ENCODE measurements at places on chromosomes 4 and X.

GRCh38 chr4:38237139-38237538 is 276.9 kb downstream of the PTTG2 start:
- no peak for DNase-seq

DNA sequence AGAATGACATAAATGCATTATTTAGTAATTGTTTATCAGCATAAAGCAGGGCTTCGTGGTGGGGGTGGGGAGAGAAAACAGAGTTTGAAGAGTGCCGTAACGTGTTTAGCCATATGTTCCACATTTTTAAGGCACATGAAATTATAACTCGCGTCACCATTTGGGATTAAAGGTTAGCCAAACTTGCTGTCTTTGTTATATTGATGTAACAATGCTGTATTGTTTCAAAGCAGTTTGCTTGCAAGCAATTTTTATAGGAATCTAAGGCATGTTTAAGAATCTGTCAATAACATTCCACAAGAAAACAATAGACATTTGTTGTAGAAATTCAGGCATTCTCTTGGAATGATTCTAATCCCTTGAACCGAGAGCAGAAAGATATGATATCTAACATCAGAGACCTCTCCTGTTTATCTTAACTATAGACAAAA is 78.3 kb downstream of the CLDN22 start:
- no peak for DNase-seq

- DNase-seq: no peak
These were observed 70.5 kb downstream of the AFF1 start for GRCh38 chr4:87005369-87005689.

DNA sequence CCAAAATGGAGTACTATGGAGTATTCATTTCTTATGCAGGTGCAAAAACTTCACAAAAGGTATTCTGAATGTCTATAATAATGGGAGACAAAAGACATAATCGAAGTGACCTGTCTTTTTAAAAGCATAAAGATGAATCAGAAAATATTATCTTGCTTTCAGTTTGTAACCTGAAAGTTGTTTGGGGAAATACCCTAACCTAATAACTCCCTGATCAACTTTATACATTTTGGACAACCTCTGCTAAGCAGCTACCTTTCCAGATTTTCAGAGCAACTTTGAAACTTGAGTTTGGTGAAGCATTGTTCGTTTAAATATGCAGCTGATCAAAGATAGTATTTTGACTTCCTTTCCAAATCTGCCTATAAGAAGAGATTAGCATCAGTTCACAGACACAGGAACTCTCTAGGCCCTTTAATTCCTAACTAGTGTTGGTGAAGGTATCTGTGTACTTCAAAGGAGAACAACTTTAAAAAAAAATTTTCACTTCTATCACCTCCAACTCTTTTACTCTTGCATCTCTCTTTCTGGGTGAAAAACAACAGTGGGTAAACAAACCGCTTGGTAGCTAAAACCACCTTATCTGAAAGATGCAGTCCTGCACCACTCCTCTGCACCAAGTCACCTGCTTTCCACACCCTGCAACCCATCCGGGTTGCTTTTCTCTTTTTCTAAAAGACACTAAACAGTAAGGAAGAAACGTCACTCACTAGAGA is 26.5 kb downstream of the CD40LG start:
- no peak for DNase-seq

- no peak for DNase-seq
These were observed 79.0 kb downstream of the JAKMIP1 start for GRCh38 chr4:6121276-6121850.

DNA sequence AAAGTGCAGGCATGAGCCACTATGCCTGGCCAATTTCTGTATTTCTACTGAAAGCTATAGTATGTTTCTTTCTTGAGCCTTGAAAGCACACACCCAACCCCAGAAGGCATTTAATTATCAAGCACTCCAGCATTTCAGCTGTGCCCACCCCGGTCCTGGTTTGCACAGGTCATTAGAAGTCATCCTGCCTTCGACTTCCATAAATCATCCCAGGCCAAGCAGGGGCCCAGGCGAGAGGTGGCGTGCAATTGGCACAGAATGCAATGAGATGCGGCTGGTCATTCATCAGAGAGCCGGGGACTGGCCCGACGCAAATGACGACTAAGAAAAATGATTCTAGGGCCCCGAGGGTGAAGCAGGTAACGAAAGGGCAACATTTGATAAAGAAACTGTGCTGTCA is 24.8 kb upstream of the CRMP1 start:
- no peak for DNase-seq

DNA sequence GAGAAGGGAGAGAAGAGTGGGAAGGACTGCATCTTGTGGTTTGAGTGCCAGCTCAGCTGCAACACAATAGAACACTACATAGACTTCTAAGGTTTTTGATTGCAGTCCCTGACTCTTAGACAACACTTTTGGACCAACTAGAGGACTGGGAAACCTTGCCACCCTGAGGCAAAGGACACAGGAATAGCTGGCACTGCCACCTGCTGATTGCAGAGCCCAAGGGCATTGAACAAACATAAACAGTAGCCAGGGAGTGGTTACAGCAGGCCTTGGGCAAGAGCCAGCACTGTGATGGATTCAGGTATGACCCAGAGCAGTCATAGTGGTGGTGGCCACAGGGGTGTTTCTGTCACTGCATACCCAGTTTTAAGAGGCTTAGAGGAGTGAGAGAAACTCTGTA is 72.5 kb upstream of the CXorf51A start:
- DNase-seq: no peak

DNA sequence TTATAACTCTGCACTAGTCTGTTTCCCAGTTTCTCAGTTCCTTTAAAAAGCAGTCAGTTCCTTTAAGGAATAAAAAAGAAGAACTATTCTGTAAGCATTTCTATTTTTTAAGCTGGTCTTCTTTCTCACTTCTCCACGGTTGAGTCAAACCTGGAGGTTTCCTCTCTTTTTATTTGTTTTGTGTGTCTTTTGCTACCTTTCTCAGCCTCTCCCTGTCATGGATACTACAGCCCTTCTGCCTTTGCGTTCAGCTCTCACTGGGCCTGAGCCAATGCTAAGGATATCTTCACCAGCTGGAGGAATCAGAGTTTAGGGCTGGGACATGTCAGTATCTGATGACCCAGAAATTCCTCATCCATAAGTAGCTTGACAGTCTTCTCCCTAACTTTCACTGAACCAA is 49.7 kb upstream of the PRKX start:
- DNase-seq: no peak
